ENCODE measurements at places on chromosomes 12 and 14. TPM values are rescaled to one million over a fixed set of nuclear protein-coding genes. Genes with fewer than 3 reads are reported as not detected.

GRCh38 chr12:109740694-109741245 lies 27.1 kb downstream of the FAM222A start:
- DNase-seq: no peak

DNA sequence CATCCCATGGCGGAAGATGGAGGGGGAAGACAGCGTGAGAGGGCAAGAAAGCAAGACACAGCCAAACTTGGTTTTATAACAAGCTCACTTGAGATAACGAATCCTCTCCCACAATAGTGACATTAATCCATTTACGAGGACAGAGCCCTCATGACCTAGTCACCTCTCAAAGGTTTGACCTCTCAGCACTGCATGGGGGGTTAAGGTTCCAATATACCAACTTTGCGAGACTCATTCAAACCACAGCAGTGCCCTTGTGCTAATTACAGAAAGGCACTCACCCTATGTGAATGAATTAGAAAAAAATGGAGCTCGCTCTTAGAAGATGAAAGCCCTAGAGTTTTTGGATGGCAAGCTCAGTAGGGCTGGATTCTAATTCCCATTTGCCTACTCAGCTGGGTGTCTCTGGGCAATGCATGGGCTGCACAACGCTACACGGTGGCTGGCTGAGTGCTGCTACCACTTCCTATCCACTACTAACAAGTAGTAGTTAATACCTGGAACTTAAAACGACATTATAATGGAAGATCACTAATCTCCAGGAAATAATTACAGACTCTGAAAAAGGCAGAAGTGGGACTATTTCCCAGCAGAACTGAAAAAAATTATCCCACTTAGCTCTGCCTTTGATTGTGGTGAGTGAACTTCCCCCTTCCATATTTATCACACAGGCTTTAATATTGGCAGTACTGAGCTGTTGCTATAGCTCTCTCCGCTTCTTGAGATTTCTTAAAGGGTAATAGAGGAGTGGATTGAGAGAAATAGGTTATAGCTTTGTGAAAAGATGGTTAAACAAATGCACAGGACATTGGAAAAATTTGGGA lies 27.5 kb downstream of the TESPA1 start:
- no peak for DNase-seq

DNA sequence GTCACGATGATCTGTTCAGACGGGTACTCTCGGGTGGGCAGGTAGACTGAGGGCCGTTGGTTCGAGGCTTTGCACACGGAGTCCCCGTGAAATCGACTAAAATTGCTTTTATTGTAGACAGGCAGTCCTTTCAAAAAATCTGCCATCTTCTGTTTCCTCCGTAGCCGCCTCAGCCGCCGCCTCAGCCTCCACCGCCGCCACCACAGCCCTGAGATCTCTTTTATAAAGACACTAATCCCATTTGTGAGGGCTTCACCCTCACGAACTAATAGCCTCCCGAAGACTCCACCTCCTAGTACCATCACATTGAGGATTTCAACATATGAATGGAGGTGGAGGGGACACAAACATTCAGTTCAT lies 74.2 kb downstream of the KLHL28 start:
- DNase-seq: no peak

LRP1-AS gene
- not detected for total RNA-seq

BCL2L2 gene
- 16.2 TPM for total RNA-seq

EIF2S3B gene
- 1.3 TPM for total RNA-seq

DNA sequence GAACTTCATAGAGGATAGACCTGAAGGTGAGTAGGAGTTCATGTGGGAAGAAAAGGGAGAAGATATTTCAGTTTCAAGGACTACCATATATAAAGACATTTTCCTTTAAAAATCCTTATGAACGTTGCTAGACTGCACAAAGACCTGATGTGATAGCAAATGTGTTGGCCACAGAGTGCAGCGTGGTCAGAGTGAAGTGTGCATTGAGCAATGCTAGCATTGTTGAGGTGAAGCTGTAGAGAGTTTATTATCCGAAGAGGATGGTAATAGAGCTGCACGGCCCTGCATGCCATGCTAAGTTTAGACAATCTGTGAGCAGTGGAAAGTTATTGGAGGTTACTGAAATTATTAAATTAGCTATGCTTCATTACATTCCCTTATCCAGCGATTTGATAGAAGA lies 413.0 kb downstream of the CCDC91 start:
- DNase-seq: no peak

SPIC gene
- total RNA-seq: not detected

KNTC1 gene
- total RNA-seq: 12.4 TPM

COX14 gene
- 53.7 TPM for total RNA-seq

CLEC4D gene
- total RNA-seq: not detected

- DNase-seq: no peak
Observed at GRCh38 chr14:76040704-76041103, 55.1 kb downstream of the IFT43 start.

GRCh38 chr14:40218282-40218941 lies 786.2 kb upstream of the FBXO33 start:
- DNase-seq: no peak

DNA sequence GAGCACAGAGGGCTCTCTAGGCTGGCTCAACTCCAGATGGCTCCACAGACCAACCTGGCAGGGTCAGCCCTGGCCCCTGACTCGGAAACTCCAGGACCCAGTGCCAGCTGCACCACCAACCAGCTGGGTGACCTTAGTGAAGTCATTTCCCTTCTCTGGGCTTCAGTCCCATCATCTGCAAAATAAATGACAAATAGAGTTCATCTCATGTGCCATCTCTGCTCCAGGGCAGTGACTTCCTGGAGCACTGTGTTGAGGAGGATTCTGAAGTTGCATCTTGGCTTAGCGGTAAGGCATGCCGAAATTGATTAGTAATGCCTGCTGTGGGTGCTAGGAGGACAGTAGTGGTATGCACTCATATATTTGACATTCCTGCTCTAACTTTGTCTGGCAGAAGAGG lies 31.5 kb downstream of the DTX1 start:
- DNase-seq: no peak

PLCZ1 gene
- not detected for total RNA-seq

- no peak for DNase-seq
Observed at GRCh38 chr12:4478933-4479332, 33.3 kb upstream of the FGF6 start.

TMPRSS12 gene
- total RNA-seq: not detected

DNA sequence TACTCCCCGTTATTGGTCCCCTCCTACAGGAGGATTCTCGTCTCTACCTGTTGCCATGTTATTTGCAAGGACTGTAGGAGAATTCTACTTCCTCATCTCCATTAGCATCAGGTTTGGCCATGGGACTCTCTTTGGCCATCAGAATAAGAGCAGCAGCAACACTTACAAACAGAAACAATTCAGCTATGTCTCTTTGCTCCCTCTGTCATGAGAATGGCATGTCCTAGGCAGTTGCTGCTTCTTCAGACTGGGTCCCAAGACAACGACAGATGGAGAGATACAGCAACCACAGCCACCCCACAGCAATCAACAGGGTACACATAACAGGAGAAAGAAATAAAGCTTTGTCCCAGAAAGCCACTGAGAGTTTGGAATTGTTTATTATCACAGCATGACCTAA lies 19.7 kb downstream of the SLC41A2 start:
- no peak for DNase-seq

DNA sequence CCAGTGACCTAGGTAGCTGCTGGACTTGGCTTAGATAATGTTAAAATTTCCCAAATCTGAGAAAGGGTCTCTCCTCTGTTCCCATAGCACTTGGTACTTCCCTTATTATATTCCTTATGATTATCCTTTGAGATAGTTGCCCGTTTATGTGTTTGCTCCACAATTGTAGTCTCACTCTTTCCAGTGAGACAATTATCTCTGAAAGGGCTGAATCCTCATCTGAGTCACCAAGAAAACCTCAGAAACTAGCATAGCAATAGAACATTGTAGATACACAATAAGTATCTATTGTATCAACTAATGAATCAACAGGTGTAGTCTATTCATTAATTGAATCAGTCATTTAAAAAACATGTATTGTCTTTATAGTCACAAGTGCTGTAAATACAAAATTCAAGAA lies 119.1 kb upstream of the FAR2 start:
- DNase-seq: no peak

- no peak for DNase-seq
Observed at GRCh38 chr12:85676816-85677749, 159.1 kb downstream of the RASSF9 start.

MAP1LC3B2 gene
- 1.2 TPM for total RNA-seq

SINHCAF gene
- total RNA-seq: 149 TPM

LTB4R gene
- total RNA-seq: 4.7 TPM
